ENCODE measurements at places on chromosomes 2 and 18.

GRCh38 chr18:75135158-75135725 lies 73.7 kb downstream of the PTGR3 start:
- no peak for DNase-seq

- no peak for DNase-seq
Observed at GRCh38 chr2:22893761-22894517, 491.0 kb upstream of the KLHL29 start.

- DNase-seq: no peak
Observed at GRCh38 chr2:236672606-236673005, 103.0 kb downstream of the ACKR3 start.

GRCh38 chr2:40773291-40773690 lies 321.4 kb upstream of the SLC8A1 start:
- DNase-seq: no peak

DNA sequence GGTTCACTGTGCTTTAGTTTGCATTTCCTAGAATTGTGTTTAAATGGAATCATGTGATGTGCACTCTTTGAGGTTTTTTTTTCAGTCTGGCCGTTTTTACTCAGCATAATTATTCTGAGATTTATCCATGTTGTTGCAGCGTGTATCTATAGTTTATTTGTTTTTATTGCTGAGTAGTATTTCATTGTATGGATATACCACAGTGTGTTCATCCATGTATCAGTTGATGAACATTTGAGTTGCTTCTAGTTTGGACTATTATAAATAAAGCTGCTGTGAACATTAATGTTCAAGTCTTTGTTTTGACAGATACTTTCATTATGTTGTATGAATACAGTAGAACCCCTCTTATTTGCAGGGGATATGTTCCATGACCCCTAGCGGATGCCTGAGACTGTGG lies 39.1 kb downstream of the TRAF3IP1 start:
- no peak for DNase-seq

DNA sequence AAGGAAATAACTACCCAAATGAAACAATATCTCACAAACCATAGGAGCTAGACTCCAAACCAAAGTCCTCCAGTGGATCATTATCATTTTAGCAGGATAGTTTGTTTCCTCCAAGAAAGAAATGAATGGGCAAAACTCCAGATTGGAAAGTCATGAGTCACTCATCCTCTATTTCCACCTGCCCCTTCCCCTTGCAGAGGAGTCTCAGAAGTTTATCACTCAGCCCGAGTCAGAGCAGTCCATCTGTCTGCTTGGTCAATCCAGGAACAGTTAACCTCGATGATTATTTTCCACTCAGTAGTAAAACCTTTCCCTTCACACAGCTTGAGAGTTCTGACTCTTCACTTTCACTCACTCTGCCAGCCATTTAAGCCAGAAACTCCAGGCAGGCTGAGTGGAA lies 462.2 kb downstream of the BCL11A start:
- no peak for DNase-seq

DNA sequence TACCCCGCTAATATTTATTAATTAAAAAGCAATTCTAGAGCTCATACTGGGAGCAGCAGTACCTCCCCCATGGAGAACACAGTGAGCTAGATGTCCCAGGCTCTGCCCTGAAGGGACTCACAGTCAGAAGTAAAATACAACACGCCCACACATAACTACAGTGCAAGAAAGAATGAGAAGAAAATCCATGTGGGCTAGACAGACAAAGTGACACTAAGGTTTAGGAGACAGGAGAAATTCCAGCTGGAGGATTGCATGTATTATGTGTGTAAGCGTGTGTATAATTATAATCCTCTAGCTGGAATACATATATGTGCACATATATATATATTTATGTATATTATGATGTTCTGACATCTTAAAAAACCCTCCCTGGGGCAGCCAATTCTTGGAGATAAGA lies 15.7 kb downstream of the SOWAHC start:
- DNase-seq: no peak

- DNase-seq: no peak
Observed at GRCh38 chr2:17759805-17760204, 5.9 kb downstream of the GEN1 start.

DNA sequence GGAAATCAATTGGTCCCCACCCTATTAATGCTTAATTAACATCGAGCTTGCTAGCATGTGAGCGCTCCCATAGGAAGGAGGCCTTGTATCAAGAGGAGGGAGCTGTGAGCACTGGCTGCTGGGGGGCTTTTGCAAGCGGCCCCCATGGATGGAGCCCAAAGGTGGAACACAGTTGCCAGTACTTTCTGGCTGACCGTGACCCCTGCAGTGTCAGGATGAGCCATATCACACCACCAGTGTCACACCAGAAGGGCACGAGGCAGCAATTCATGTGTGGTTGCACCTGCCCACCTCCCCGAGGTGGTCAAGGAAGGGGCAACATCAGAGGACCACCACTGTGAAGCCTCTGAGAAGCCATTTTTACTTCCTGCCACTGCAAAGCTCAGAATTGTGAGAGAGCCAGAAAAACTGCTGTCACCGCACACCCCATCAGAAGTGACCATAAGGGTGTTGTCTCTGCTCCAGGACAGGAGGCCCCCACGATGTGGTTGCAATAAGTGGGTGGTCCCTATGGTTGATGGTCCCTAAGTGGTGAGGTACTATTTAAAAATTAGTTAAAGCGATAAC lies 99.8 kb upstream of the RAB6C start:
- DNase-seq: no peak

DNA sequence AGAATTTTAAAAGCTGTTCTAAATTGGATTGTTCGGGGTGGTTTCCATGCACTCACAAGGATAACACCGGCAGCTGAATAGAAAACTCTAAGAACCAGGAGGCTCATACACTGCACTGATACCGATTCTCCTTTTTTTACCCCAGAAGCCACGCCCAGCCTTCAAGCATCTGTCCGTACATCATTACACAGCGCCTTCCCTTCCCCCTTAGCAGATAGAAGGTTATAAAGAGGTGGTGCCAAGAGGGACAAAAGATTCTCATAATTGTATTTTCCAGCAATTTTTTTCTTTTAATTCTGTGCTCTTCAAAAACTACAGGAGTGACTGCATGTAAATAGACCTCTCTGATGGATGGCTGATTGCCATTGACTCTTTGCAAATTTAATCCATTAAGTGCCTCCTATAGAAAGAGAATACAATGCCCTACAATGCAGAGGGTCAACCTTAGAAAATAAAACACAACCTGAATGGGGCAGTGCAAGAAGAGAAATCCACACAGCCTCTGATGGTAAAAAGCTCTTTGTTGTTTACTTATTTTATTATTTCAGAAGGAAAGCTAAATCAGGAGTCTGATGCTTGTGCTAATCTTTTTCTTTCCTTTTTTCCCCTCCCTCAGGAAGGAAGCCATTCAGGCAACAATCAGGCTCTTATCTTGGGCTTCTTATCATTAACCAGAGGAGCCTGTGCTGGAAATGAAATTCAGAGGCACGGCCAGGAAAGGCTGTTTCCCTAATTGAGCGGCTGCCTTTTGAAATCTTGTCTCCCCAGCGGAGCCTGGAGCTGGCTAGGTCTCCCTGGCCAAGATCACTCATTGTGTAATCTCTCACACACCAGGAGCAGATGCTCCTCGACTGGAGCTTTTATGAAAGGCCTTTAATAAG lies 198.9 kb upstream of the NABP1 start:
- no peak for DNase-seq

- no peak for DNase-seq
Observed at GRCh38 chr18:70421471-70422390, 132.9 kb downstream of the SOCS6 start.

GRCh38 chr18:45658756-45659155 lies 43.5 kb downstream of the SLC14A2 start:
- DNase-seq: no peak

GRCh38 chr18:77255426-77256105 lies 5.9 kb downstream of the GALR1 start:
- DNase-seq: no peak

Measured in stimulated activated CD4-positive, alpha-beta T cell treated with anti-CD3 and anti-CD28 coated beads, Interleukin-4, amount 100 ng/mL, for 48 hours (primary cell).